Effector CD4-positive, alpha-beta T cell (primary cell): ENCODE measurements at places on chromosomes 16 and 17.
A peak's percentile ranks its signal among the peaks of the same experiment; 100 is the strongest.

GRCh38 chr16:26667307-26667706, 399.4 kb upstream of the C16orf82 start:
- no peak for DNase-seq

- no peak for DNase-seq
Measured at GRCh38 chr16:13742928-13743327, 177.0 kb upstream of the ERCC4 start.

- no peak for DNase-seq
Measured at GRCh38 chr16:11380836-11381235, 35.6 kb downstream of the RMI2 start.

DNA sequence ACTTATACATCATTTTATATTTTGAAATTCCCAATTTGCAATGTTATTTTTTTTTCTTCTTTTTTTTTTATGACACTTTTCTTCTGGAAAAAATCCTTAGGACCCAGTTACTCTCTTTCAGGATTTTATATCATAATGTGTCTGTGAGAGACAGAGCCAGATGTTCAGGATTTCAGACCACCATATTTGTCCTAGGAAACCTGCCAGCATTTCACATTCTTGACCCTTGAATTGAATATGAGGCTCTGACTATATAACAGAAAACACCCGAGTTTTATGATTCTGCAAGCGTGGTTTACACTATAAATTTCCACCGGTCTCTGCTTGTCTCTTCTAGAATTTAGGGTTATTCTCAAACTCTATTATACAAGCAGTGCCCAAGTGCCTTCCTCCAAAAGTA, 621.0 kb downstream of the WWOX start:
- no peak for DNase-seq

DNA sequence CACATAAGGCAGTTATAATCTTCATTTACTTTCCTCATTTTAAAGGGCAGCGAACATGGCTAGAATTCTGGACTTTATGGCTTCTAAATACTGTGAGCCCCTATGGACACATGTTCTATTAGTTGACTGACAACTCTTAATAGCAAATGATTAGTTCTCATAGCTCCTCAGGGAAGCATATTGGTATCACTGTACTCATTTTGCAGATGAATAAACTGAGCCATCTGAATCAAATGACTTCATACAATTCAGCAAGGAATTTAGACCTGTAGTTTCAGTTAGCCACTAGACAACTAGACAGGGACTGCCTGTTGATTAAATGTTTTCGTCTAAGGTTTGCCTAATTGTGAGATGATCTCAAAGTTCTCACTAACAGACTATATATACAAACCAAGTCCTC, 9.7 kb downstream of the TOB1 start:
- DNase-seq = no peak

DNA sequence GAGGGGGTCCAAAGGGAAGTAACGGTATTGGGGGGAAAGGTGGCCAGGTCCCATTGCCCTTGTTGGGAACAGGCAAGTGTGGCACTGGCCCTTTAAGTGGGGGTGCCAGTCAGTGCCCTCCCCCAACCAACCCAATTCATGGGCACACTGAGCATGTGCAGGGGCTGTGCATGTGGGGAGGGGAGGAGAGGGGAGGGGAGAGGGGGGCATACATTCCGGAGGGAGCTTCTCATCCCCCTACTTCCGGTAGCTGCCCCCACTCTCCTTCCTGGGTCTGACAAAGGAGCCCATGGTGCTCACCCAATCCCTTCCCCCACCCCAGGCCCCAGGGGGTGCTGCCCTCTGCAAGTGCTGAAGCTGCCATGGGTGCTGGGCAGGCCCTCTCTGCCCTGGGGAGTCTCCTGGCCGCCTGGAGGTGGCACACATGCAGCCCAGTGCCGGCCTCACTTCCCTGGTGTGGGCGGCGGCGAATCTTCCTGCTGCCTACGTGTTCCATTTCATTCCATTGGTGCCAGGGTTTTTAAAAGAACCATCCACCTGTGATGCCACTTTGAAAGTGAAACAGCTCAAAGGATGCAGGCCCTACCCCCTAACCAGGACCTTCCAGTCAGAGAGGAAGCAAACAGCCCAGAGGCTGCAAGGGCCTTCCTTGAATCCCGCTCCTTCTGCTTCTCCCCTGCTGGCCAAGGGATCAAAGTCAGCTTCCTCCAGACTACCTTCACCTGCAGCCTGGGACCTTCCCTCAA, 11.0 kb downstream of the HEXIM2 start:
- peak; percentile 16 for DNase-seq

DNA sequence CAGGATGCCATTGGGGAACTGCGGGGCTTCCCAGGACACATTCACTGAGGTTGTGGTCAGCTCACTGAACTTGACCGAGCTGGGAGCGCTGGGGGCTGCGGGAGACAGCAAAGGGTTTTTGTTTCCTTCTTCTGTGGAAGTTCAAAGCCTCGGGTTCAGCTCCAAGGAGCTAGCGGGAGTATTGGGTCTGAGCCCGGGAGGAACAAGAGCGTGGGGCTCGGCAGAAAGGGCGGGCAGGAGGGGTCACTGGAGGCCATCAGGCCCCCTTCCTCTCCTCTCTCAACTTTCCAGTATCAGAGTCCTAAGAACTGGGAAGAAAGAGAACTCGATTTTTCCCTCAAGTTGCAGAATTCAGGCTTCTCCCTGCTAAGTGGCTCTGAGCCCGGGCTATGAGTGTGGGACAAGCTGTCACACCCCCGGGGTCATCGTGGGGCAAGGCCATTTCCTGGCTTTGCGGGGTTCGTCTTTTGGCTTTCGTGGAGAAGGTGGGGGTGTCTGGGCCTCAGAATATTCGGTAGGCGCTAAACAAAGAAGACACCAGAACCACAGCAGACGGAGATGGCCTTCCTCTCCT, 53.6 kb upstream of the CDC42EP4 start:
- DNase-seq = no peak

GRCh38 chr17:74957935-74958740, 14.4 kb downstream of the HID1 start:
- DNase-seq = peak; percentile 73

DNA sequence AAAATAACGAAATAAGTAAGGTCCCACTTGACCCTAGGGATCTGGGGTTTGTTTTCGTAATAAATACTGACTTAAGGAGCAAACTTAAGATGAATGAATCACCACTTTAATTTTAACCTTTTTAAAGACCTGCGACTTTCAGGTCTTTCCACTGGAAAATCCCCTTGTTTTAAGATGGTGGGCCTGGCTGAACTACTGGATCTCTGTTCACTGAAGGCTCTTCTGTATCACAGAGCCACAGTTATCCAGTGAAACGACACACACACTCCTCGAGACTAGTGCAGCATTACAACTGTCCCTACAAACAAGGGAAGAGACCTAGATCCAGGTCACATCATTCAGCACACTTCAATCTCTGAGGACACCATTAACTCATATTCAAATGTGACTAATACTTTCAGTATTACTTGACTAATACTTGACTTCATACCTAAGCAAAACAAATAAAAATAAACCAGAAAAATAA, 299.0 kb downstream of the CEP112 start:
- no peak for DNase-seq

GRCh38 chr16:30530163-30531037, 4.0 kb upstream of the ZNF768 start:
- DNase-seq = no peak

GRCh38 chr17:75753514-75754377, 11.2 kb downstream of the GALK1 start:
- DNase-seq = peak; percentile 60

GRCh38 chr17:80766290-80766855, 221.7 kb downstream of the RPTOR start:
- no peak for DNase-seq

DNA sequence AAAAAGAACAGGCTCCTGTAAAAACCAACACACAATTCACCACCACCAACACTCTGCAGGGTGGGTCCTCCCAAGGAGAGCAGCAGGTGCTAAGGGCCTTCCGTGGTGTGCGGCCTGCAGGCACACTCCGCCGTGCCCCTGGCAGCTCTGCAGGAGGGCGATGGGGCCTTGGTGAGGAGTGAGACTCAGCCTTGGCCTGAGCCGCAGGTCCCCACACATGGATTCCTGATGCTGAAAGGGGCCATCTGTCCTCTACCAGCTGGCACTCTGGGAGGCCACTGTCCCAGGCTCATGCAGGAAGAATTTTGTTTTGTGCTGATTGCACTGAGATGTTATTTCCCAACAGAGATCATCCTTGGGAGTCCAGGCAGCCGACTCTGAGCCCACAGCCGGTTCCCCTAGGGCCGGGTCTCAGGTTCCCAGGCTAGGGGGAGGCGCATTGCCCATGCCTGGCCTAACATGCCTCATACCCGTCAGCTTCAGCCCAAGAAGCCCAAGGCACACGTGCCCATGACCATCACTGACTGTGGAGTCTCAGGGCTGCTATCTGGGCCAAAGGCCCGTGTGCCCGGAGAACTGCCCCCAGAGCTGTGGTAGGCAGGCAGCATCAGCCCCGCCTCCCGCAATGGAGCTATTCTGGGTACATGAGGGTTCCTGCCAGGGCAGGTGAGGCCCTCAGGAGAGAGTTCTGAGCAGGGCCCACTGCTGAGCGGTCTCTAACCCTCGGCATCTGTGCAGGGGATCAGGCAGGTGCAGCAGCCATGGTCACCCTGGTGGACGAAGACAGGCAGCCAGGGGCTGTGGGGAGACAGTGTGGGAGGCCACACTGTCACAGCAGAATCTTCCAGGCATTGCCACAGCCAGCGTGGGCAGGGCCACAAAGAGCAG, 97.9 kb upstream of the ZNF469 start:
- no peak for DNase-seq

DNA sequence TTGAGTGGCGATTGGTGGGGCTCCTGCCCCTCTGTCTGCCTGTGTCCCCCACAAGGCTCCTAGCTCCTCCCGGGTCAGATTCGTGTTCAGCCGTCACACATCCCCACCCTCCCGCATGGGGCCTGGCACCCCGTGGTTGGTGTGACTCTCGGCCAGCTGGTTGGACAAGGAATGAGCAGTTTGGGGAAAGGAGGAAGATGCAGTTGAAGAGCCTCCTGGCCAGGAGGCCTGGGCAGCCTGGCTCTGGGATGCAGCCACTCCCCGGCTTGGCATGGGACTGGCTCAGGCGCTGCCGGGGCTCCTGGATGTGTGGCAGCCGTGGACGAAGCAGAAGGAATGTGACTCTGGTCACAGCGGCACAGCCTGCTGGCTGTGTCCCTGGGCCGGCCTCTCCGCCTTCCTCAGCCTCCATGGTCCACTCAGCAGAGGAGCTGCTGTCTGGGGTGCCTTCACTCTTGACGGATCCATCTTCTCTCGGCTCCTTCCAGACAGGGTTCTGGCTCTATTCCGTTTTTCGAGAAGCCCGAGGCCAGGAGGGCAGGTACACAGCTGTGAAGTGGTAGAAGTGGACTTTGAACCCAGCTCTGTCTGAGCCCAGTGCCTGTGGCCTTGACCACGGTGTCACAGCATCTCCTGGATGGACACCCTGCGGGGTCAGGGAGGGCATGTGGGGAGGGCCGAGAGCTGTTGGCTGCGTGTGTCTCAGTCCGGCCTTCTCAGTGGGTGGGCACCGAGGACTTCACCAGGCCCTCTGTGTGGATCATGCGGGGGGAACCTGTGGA, 2.1 kb downstream of the TRAF7 start:
- DNase-seq = no peak

DNA sequence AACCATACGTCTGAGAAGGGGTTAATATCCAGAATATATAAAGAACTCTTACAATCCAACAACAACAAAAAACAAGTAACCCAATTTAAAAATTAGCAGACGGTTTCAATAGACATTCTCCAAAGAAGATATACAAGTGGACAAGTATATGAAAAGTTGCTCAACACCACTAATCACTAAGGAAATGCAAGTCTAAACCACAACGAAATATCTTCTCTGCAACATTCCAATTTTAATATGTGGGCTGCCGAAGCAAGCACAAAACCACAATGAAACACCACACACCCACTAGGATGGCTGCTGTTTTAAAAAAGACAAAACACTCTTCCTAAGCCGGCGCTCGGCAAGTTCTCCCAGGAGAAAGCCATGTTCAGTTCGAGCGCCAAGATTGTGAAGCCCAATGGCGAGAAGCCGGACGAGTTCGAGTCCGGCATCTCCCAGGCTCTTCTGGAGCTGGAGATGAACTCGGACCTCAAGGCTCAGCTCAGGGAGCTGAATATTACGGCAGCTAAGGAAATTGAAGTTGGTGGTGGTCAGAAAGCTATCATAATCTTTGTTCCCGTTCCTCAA, 5.9 kb upstream of the SLC13A2 start:
- DNase-seq = no peak

GRCh38 chr17:50808888-50809287, 26.5 kb upstream of the WFIKKN2 start:
- no peak for DNase-seq

- DNase-seq = no peak
Measured at GRCh38 chr16:73308771-73309170, 260.8 kb upstream of the ZFHX3 start.

DNA sequence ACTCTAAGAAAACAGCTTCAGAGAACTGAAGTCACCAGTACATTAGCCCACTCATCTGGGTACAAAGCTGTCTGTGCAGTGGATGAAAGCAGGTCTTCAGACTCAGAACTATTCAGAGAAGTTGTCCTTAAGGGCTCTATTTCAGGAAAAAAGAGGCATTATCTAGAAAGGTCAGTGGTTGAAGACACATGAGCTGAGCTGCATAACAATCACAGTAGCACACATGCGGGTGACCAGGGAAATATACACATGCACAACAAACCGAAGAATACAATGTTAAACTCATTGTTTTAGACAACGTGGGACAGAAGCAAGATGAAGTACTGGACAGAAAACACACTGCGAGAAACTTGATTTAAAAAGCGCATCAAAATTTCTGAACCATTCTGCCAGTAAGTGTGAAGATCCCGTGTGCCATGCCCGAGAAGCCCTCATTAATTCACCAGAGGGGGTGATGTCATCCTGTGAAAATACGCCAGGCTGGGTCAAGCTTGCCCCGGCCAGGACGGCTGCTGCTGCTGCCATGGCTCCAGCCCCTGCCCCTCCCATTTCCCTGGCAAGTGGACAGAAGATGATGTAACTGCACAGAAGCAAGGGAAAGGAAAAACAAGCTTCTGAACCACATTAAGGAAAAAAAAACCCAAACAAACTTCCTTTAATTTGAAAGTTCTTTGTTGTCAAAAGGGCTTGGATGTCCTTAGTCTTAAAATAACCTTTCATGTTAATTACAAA, 10.1 kb downstream of the DYNC1LI2 start:
- DNase-seq = no peak

GRCh38 chr17:43907425-43907981, at the start of gene MPP2:
Gene MPP2 (minus strand): TSS chr17:43907536. CDS start chr17:43904460, 3,076 bp downstream.
- DNase-seq = peak; percentile 54

DNA sequence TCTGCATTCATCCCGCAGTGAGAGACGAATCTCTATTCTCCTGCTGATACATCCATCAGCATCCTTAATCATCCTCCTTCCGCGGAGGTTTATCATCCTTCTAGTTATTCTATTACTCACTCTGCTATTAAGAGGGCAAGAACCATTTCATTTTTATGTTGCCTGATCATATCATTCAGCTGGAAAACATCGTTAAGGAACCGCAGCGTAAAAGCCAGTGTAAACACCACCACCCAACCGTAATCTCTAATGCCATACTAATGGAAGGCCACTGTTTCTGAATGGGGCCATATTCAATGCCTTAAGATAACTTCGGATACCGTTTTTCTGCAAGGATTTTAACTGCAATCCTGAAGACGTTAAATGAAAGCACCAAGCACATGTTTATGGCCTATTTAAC, 36.7 kb upstream of the ERCC4 start:
- DNase-seq = no peak

GRCh38 chr17:33580215-33580614, 287.1 kb upstream of the ASIC2 start:
- DNase-seq = no peak

- DNase-seq = no peak
Measured at GRCh38 chr16:80741724-80742123, 62.7 kb downstream of the CDYL2 start.
